ENCODE measurements at places on chromosomes 1 and 21.
A peak's percentile ranks its signal among the peaks of the same experiment; 100 is the strongest.

GRCh38 chr1:7333620-7334019 lies 437.5 kb upstream of the VAMP3 start:
- no peak overlapping the region for H3K4me3 ChIP-seq
- no peaks in the 10 kb centered on the region for H3K4me1 ChIP-seq
- H3K27ac ChIP-seq, result no peak overlapping the region

DNA sequence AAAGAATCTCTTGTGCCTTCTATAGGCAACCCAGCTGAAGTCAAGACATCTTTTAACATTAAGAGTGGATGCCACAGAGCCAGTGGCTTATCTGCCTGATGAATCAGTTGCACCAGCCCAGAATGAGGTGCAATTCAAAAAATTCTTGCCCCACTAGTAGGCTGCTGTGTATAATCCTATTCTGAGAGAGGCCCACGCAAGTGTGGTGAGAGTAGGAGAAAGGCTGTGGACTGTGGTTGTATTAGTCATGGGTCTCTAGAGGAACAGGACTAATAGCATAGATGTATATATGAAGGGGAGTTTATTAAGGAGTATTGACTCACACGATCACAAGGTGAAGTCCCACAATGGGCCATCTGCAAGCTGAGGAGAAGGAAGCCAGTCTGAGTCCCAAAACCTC lies 216.4 kb downstream of the LTN1 start:
- H3K27me3 ChIP-seq, result no peaks in the 10 kb centered on the region
- no peak for DNase-seq
- H3K4me1 ChIP-seq, result peaks cover 27% of the 10 kb centered on the region

DNA sequence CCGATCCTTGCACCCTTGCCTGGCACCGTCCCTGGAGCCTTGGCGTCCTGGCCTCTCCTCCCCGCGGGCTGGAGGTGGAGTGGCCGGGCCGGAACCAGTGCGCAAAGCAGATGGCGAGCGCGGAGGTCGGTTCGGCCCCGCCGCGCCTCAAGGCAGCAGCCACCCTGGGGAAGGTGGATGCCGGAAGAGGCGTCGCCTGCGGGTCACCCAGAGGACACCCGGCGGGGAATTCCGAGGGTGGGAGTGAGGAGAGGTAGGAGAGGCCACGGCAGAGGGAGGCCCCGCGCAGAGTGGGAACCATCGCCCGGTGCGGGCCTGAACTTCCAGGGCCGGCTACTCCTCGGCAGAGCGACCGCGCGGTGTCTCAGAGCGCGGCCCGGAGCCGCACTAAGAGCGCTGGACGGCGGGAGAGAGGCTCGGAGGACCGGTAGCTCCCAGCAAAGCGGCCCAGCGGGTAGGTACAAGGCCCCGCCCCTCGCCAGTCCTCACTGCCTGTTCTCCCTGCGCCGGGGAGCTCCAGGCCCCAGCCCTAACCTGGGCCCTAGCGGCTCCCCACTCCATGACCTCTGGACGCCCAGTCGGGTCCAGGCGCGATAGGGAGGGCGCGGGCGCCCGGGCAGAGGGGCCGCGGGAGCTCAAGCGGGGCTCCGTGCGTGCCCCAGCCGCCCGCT lies at the start of gene RNF207:
Gene RNF207, plus strand, starts transcription at position 271 of the 671 bp plus-strand sequence. CDS start 417 bp downstream, outside the sequence.
- peak within 1 kb of the TSS; percentile 68 for H3K27ac ChIP-seq
- peak within 1 kb of the TSS; percentile 85 for H3K4me3 ChIP-seq
- peak; percentile 76 for DNase-seq
- H3K4me1 ChIP-seq, result peaks cover 15% of the 10 kb centered on the region
- H3K27me3 ChIP-seq, result peaks cover 3% of the 10 kb centered on the region
- H3K36me3 ChIP-seq, result peaks cover 7% of the 10 kb centered on the region

DNA sequence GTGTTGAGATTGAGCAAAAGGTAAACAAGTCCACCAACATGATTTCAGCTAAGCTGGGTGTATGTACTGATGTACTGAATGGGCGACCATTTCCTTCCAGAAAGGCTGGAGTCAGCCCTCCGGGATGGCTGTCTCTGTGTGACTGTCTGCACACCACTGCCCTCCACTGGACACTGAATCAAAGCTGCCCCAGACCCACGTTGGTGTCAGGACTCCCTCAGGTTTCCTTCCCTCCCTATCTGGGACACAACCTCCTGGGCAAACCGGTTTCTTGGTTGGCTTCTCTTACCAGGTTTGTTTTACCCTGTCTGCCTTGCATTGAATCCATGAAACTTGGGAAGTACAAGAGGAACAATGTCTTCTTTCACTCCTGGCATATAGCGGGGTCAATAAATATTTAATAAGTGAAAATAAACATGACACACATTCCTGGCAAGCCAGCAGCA lies 5.3 kb upstream of the SRP9 start:
- no peak overlapping the region for H3K27ac ChIP-seq
- no peak overlapping the region for H3K4me3 ChIP-seq
- no peaks in the 10 kb centered on the region for H3K36me3 ChIP-seq

DNA sequence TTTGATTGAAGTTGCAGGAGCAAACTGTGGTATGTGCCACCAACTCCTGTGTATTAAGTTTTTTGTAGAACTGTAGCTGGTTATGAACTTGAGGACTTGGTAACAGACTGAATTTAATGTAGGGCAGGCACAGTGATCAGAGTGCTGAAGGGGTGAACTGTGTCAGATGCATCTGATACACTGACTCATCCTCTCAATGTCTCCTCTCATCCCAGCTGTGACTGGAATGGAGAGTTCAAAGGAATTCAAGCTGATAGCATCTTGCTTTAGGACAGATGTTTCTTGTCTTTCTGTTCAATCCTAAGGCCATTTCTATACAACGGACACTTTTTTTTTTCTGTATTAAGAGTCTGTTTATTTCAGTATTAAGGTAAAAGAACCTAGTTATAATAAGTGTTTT lies 25.0 kb upstream of the GBP1 start:
- no peak for DNase-seq
- no peaks in the 10 kb centered on the region for H3K36me3 ChIP-seq
- H3K27ac ChIP-seq, result no peak overlapping the region
- H3K27me3 ChIP-seq, result peaks cover 2% of the 10 kb centered on the region
- H3K4me3 ChIP-seq, result no peak overlapping the region

DNA sequence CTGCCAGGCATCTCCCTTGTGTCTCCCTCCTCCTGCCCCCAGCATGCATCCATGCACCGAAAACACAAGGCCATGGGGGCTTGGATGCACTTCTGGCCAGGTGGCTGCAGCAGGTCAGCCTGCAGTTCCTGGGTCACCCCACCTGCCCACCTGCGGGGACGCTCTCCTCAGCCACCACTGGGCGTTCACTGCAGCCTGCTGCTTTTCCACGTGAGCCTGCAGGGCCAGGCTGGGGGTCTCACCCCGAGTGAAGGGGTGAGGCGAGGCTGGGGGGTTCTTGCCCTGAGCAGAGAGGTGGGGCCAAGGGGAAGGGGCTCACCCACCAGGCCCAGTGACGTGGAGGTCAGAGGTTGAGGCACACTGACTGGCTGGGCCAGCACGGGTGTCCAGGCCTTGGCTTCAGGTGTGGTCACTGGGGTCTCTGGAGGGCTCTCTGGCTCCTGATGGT lies 64.6 kb downstream of the WNT9A start:
- no peak for DNase-seq
- H3K36me3 ChIP-seq, result no peaks in the 10 kb centered on the region

DNA sequence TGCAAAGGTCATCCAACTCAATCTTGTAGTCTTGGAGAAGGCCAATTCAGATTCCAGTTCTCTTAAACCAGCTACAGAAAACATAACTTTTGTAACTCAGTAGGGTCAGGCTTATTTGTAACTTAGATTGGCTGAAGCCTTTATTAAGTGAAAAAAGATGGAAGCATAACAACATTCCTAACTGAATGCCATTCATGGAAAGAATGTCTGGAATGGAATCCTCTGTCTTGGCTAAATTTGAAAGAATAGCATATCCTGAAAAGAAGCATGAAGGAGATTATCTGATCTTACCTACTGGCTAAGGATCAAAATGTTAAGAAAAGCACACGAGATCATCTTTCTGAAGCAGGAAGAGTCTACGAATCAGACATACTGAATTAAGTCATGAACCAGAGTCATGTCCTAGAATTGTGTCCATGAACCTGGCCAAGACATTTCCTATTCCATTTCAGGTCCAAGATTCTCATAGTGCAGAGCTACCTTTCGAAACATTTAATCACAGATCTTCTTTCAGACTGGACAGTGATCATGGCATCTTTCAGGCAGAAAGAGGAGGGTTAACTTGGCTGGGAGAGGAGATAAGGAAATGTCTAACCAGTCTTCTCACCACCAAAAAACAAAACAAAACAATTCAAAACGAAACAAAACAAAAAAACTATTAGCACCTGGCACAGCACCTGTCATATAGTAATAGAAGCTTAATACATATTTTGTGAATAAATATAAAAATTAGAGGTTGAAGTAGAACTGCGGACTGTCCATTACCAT lies 75.6 kb downstream of the XCL2 start:
- H3K36me3 ChIP-seq, result peaks cover 6% of the 10 kb centered on the region
- H3K27ac ChIP-seq, result no peak overlapping the region
- DNase-seq, result no peak
- peak overlapping the region; percentile 1 for H3K4me3 ChIP-seq
